ENCODE measurements at places on chromosomes 16 and 17.

- no peak for DNase-seq
Measured at GRCh38 chr17:50319306-50320004, 26.5 kb upstream of the XYLT2 start.

DNA sequence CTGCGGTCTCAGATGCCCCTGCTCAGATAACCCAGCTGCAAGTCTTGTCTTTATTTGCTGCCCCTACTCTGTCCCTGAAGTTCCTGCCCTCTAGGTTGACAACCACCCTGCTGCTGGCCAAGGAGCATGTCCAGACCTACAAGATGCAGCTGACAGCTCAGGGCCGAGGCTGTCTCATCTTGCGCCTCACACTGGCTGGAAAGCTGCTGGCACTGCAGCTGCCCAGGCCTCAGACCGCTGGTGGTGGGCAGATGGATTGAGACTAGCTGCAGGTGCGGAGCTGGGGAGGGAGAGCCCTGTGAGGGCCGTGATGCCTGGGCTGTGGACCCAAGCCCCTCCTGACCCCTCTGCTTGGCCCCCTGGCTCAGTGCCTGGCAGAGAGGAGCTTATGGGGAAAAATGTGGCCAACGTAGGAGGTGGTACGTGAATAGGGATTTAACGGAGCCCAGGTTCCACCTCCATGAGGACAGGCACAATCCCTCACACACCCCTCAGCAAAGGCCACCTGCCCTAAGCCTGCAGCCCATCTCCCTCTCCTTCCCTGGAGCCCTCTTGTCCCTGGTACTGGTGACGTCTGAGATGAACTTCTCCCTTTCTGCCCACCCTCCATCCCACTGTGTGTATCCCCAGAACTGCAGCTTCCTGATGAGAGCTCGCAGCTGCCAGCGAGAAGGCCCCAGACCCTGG is 8.3 kb upstream of the GALK1 start:
- DNase-seq: no peak

DNA sequence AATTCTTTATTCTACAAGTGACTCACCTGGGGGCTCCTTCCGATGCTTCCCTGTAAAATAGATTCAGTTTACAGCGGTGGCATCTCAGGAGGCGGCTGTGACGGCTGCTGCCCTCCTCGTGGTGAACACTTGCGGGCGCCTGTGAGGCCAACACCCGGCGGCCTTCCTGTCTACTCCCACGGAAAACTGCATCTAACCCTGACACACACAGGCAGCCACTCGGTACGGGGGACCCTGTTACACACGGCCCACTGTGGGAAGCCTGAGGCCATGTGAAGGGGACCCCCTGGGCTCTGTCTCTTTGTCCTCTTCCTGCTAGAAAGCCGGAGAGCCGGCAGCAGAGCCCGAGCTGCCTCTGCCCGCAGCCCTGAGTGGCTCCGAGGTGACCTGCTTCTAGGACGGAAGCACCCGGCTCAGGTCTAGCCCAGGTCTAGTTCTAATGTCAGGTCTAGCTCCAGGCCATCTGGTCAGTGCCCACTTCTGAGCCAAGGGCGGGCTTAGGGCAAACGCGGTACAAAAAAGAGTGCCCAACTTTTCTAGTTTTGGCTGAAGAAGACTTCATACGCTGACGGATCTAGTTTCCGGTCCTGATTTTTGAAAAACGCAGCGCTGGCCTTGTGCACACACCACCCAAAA is 159.4 kb downstream of the ENGASE start:
- DNase-seq: no peak

GRCh38 chr16:50537533-50538290 is 10.5 kb upstream of the NKD1 start:
- DNase-seq: no peak

DNA sequence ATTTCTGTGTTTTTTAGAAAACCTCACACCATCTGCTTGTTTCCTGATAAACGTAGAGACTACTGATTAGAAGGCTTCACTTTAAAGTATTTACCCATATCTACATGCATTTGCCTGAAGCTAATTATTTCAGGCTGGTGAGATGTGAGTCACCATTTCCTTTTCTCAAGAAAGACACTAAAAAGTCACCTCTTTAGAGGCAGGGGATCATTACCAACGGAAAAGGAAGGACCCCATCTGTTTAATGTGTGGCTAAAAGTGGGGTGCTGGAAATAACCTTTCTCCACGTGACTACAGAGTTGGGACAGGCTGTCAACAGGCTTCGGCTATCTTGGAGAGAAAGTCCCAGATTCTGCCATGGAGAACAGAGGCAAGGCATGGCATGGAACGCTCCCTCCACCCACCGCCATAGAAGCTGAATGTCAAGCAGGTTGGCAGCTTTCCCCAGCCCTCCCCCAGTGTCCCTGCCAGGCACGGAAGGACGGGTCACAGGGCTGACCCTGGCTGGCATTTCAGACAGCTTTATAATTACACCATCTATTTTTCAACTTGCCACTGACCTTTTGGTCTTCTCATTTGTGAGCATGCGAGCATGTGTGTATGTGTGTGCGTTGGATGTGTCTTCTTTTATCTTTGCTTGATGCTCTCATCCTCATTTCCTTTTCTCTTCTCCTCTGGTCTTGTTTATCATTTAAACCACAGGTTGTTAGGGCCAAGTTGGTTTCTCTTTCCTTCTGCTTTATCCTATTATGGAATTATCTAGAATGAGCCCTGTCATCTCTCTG is 157.0 kb downstream of the CPPED1 start:
- DNase-seq: peak; percentile 38

DNA sequence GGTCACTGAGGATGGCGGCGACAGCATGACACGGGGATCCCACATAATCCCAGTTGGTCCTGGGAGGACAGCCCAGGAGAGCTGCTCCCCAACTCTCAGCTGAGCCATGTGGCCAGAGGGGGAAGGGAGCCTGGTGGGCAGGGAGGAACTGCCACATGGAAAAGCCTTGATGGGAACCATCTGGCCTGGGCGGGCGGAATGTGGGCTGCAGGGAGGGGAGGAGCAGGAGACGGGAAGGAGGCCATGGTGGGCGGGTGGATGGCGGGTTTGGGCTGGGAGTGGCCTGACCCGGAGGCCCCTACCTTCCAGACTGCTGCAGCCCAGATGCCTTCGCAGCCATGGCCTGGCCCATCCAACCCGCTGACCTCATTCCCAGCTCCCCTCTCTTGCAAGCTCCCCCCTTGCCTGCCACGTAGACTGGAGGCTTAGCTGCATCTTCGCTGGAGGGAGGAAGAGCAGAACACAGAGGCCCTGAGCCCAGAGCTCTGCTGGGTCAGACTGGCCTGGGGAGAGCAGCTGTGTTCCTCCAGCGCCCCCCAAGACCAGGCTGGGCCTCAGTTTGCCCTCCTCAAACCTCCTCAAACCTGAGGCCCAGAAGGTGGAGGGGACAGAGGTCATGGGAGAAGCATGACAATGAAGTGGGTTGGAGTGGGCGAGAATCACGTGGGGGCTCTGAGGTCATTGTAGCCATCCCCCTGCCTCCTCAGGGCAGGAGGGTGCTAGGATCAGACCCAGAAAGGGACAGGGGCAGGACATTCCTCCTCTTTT is 8.2 kb upstream of the COL1A1 start:
- DNase-seq: peak; percentile 100

DNA sequence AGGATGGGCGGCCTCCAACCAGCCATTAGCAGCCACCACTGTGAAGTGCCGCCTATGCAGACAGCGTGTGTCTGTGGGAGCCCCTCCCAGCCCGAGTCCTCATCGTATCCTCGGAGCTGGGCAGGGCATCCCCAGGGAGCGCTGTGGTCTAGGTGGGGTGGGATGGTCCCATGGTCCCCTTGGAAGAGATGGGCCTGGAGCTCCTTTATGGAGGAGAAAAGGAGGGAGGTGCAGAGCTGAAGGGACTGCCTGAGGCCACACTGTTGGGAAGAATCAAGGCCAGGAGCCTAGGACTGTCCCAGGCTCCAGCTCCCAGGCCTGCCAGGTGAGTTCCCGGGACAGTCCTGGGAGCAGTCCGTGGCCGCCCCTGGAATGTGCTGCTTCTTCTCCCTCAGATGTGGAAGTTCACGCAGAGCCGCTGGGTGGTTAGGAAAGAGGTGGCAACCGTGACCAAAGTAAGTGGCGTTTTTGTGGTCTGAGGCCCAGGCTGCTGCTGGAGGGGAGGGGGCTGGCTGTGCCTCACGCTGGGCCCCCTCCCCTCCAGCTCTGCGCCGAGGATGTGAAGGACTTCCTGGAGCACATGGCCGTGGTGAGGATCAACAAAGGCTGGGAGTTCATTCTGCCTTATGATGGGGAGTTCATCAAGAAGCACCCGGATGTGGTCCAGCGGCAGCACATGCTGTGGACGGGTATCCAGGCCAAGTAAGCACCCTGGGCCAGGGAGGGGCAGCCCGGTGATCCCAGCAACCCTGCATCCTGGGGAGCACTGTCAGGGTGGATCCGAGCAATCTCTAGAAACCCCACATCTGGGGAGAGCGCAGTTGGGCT is 27.0 kb downstream of the POLR3E start:
- no peak for DNase-seq

GRCh38 chr17:73841431-73842060 is 197.3 kb upstream of the SDK2 start:
- DNase-seq: peak; percentile 32

- peak; percentile 24 for DNase-seq
Measured at GRCh38 chr16:67024384-67025209, 4.4 kb upstream of the CBFB start.

GRCh38 chr16:27225536-27226360 is 22.4 kb downstream of the KDM8 start:
- no peak for DNase-seq

- DNase-seq: no peak
Measured at GRCh38 chr17:64692187-64692586, 30.1 kb upstream of the SMURF2 start.

DNA sequence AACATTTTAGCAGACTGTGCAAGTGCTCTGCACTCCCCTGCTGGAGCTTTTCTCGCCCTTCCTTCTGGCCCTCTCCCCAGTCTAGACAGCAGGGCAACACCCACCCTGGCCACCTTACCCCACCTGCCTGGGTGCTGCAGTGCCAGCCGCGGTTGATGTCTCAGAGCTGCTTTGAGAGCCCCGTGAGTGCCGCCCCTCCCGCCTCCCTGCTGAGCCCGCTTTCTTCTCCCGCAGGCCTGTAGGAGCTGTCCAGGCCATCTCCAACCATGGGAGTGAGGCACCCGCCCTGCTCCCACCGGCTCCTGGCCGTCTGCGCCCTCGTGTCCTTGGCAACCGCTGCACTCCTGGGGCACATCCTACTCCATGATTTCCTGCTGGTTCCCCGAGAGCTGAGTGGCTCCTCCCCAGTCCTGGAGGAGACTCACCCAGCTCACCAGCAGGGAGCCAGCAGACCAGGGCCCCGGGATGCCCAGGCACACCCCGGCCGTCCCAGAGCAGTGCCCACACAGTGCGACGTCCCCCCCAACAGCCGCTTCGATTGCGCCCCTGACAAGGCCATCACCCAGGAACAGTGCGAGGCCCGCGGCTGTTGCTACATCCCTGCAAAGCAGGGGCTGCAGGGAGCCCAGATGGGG is 3.1 kb downstream of the GAA start:
- no peak for DNase-seq

DNA sequence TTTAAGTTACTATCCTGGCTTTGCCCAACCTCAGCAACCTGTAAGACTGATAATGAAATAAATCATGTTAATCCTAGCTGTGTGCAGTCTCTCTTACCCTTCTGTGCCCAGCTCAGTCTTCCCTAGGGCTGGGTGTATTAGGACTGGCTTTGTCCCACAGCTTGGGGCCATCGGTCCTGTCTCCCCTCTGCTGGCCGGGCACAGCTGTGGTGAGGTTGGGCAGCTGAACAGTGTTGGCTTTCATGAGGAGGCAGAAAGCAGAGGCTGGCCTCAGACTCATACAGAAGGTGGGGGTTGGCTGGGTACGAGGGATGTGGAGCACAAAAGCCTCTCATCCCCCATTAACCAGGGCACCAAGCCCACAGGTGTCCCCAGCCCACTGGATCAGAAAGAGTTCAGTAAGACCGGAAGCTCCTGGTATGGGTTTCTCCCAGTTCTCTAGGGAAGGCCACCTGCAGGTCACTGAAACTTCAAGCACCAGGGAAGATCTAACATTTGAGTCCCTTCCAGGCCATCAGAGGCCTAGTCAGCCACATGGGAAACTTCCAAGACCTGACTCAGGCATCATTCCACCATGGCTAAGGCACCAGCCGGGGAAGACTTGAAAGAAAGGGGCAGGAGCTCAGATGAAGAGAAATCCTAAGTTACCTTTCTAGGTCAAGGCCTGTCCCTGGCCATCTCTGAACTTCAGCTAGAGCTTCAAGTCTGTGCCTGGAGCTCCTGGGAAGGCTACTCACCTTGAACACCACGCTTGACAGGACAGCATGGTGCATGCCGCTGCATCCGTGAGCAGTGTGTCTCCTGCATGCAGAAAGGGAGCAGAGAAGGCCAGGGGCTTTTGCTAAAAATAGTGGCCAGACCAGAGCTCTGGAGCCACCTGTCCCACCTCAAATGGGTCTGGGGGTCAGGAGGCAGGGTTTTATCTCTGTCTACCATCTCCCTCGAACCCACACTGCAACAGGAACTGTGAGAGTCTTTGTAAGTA is 8.8 kb downstream of the CNP start:
- DNase-seq: peak; percentile 89

GRCh38 chr17:66636111-66636510 is 198.8 kb upstream of the CACNG5 start:
- DNase-seq: peak; percentile 71

DNA sequence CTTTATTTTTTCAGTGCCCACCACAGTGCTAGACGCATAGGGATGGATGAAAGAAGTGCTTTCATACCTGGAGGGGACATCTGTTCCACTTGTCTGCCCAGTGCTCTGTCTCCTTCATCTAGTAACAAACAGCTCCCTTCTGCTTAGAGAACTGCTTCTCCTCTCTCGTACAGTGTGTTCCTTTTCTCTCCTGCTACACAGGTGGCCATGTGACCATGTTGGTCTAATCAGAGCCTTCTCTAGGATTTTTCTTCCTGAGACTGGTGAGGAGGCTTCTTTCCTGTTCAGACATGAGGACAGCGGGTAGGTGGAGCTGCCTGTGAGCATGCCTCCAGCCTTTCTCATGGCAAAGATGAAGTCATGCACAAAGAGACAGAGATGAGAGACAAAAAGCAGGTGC is 182.7 kb downstream of the TMEM132E start:
- DNase-seq: no peak

GRCh38 chr16:28984091-28984490 is 761 bp upstream of the LAT start:
- DNase-seq: no peak

- no peak for DNase-seq
Measured at GRCh38 chr17:16314859-16315258, 38.4 kb downstream of the CENPV start.

DNA sequence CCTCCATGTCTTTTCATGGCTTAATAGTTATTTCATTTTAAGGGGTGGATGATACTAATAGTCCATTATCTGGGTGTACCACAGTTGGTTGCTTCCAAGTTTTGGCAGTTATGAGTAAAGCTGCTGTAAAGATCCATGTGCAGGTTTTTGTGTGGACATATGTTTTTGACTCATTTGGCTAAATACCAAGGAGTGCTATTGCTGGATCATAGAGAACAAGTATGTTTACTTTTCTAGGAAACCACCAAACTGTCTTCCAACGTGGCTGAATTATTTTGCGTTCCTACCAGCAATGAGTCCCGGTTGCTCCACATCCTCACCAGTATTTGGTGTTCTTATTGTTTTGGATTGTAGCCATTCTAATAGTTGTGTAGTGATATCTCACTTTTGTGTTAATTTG is 181.9 kb downstream of the SPECC1 start:
- DNase-seq: peak; percentile 76

- peak; percentile 12 for DNase-seq
Measured at GRCh38 chr16:24430954-24431760, 108.2 kb upstream of the RBBP6 start.

Measured in GM23248 (cell line).